ENCODE measurements at places on chromosomes 12 and 14. TPM values are rescaled to one million over a fixed set of nuclear protein-coding genes. Genes with fewer than 3 reads are reported as not detected.

DNA sequence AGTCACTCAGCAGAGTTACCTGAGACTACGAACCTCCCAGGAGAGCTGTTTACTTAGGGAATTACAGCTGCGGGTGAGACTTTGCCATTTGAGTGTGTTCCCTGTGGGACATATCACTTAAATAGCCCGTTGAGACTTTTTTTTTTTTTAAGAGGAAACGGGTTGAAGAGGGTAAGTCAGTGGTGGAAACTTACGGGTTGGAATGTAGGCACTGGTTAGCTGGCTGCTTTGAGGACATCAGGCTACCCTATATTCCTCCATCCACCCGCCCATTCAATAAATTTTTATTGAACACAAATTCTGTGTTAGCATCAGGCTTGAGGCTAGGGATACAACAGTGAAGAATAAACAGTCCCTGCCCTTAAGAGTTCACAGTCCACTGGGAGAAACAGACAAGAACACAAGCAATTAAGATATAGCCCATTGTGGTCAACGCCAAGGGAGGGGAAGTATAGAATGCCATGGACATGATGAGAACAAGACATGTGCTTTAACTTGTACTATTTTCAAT is 88.1 kb upstream of the CPSF6 start:
- DNase-seq: no peak

PTGDR gene
- total RNA-seq: 0.17 TPM

- no peak for DNase-seq
These were observed 22.1 kb upstream of the AQP2 start for GRCh38 chr12:49928471-49928870.

TAS2R20 gene
- total RNA-seq: 0.64 TPM

DNA sequence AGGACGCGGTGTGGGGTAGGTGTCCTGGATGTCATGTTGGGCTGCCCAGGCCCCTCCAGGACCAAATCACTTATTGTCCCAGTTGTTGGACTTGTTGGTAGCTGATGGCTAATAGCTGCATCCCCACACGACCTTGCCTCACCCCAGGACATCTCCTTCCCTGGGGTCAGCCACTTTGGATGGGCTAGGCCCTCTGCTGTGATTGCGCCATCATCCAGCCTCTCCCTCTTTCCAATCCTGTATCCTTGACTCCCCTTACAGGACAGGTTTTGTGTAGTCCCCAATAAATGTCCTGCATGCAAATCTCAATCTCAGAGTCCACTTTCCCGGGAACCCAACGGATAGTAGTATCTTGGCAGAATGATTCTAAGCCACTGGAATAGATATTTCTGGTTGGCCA is 43.4 kb upstream of the CHST11 start:
- no peak for DNase-seq

NDUFB1 gene
- 423 TPM for total RNA-seq
